AG04449 (cell line): ENCODE measurements at places on chromosomes 13 and 19.

DNA sequence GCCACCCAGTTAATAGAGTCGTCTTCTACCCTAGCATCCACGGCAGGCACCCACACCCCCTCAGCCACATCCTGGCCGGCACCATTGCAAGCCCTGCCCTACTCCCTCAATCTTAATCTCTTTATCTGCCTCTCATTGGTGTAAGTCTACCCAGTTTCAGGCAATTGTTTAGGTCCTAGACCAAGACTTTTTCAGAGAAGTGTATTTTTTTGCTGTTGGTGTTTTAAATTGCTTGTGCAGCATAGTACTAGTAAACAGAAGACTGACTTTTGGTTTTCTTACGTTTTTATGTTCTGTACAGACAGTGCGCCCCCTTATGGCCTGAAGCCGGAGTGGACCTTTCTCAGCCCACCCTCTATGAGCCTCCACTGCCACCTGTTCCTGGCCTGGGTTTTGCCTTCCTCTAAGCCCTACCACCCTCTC is 2.3 kb upstream of the LCP1 start:
- no peak for DNase-seq

- no peak for DNase-seq
These were observed 140.2 kb downstream of the VWA8 start for GRCh38 chr13:41820581-41821237.

GRCh38 chr19:41264581-41265394 is 616 bp downstream of the HNRNPUL1 start:
- DNase-seq, result no peak

DNA sequence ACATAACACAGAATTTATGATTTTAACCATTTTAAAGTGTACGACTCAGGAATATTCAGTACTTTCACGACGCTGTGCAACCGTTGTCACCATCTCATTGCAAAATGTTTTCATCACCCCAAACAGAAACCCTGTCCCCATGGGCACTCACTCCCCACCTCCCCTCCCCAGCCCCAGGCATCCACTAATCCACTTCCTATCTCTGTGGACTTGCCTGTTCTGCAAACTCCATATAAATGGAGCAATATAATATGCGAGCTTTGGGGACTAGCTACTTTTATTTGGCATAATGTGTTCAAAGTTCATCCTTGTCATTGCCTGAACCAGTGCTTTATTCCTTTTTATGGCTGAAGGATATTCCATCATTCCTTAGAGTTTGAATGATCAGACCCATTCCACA is 7.3 kb upstream of the INSR start:
- DNase-seq, result no peak

DNA sequence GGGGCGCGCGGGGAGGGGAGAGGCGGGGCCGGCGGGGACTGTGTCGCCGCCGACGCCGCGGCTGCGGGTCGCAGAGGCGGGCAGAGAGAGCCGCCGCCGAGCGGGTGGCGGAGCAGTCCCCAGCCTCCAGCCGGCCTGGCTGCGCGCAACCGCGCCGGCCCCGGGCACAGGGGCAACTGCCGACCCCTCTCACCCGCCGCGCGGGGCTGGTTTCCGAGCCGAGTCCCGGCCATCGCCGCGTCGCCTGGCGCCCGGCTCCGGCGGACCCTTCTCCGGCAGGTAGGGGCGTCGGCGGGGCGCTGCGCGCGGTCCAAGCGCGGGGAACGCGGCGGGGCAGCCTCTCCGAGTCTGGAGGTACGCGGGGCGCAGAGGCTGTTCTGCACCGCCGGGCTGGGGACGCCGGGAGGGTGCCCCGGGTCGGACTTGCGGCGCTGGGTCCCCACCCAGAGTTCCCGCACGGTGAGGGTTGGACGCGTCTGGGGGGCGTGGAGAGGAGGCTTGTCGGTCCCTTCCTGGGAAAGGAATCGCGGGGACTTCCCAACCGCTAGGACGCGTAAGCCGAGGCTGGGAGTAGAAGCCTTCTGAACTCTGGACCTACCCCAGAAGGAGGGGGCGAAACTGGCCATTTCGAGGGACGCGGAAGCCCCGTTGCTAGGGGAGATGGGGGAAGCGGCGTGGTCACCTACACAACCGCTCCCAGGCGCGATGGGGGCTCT is 133.6 kb upstream of the MYO16 start:
- no peak for DNase-seq

DNA sequence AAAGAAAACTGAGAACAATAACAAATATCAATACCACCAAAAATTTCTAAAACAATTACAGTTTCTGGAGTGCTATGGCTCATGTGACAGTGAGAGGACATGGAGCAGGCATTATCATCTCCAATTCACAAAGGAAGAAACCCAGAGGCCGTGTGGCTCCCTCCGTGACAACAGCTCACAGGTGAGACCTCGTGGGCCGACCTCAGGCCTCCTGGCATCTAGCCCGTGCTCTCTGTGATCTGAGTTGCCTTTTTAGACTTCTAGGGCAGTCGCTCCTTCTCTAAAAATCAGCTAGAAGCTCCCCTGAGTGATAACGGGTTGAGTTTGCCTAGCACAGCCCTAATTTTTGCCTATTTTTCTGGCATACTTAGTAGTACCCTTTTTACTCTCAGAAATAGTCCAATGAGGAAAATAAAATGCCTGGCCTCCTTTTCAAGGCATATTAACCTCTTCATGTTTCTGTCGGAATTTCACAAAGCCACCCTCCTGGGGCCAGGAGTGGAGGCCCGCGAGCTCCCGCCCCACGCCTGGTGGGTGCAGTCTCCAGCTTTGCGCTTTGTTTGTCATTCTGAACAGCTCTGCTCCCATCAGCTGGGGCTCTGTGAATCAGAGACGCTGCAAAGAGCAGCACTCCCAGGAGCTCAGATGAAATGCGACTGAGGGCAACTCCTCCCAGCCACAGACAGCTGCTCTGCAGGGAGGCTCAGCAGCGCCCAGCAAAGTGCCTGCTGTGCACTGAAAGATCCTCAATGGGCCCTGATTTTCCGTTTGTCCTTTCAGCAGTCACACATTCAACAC is 292.5 kb downstream of the UQCRFS1 start:
- DNase-seq, result no peak

DNA sequence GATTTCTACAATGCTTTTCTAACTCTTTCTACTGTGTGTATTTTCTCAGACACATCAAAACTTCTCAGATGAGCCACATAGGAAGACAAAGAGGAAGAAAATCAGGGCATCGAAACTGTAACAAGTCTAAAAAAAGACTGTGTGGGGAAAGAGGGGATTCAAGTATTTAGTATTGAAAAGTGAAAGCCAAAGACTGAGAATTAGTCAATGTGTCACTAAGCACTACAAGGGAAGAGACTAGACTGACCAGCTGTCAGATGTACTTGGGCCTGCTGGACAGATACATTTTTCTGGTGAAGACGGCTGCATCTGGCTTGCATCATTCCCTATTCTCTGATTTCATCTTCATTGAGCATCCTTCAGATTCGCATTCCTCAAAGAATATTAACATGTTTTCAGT is 25.4 kb downstream of the COMMD6 start:
- no peak for DNase-seq

DNA sequence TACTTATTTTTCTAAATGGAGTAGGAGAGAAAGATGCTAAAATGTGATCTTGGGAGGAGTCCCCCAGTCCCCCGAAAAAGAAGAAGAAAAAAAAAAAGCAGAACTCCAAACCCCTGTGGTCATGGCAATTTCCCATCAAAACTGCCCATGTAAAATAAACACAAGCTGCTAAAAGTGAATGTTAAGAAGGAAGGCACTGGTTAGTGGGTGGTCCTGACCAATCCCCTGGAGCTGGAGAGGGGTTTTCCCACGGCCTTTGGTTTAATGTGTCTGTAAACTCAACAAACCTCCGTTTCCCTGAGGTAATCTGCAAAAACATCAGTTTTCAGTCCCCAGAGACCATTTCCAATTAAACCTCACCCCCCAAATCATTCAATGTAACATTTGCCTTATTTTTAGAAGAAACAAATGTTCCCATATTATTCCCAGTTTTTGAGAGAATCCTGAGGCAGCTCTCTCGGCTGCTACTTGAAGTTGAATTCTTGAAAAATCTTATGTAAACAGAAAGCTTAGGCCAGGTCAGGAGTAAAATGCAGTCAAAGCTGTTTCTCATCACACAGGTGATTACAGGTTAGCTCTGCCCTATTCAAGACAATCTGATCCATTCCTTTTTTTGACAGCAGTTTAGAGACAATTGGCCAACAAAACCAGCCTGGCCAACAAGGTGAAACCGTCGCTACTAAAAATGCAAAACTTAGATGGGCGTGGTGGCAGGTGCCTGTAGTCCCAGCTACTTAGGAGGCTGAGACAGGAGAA is 17.0 kb downstream of the RAB3D start:
- DNase-seq, result no peak

- no peak for DNase-seq
These were observed 1292.4 kb upstream of the MIR17HG start for GRCh38 chr13:90055121-90055520.

GRCh38 chr19:33177417-33177979 is 16.6 kb upstream of the LRP3 start:
- no peak for DNase-seq

GRCh38 chr13:76854894-76855293 is 31.3 kb downstream of the KCTD12 start:
- no peak for DNase-seq

GRCh38 chr13:113458253-113459065 is 5.2 kb upstream of the ADPRHL1 start:
- DNase-seq, result no peak

GRCh38 chr13:46662690-46663089 is 109.7 kb downstream of the LRCH1 start:
- DNase-seq, result no peak

GRCh38 chr13:88601949-88602348 is 930.8 kb downstream of the SLITRK5 start:
- DNase-seq, result no peak

DNA sequence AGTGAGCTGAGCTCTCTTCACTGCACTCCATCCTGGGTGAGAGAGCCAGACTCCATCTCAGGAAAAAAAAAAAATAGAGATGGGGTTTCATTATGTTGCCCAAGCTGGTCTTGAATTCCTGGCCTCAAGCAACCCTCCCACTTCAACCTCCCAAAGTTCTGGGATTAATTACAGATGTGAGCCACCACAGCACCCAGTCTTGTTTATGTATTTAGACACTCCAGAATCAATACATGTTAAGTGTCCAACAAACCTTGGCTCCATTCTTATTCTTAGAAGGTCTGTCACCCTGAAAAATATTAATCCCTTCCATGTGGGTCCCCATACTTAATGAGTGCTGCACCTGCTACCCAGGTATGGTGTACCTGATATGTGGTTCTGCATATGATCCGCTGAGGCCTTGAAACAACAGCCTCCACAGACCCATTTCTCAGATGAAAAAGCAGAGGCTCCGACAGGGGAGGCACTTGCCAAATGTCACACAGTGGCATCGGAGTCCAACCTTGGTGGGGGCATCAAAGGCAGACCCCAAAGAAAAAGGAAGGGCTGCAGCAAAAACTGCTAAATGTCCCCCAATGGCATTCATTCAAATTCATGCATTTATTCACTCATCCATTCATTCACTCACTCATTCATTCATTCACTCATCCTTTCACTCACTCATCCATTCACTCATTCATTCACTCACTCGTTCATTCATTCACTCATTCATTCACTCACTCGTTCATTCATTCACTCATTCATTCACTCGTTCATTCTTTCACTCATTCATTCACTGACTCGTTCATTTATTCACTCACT is 16.7 kb downstream of the TICAM1 start:
- no peak for DNase-seq

DNA sequence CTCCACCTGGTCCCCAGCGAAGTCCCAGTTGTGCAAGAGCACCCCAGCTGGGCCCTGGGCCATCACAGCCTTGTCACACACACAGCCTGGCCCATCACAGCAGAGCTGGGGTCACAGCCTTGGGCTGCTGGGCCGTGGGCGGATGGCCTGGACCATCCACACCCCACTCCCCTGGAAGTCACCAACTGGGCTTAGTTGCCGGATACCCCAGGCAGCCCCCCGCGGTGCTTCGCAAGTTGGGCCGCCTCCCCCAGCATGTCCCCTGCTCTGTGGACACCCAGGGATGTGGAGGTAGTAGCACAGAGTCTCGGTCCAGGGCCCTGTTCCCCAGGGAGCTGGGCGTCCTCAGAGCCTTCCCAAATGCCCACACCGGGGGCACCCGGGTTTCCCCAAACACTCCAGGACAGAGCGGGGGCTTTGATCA is 4.5 kb upstream of the ZNF554 start:
- DNase-seq, result no peak

GRCh38 chr19:29658221-29658991 is 6.9 kb upstream of the PLEKHF1 start:
- no peak for DNase-seq

DNA sequence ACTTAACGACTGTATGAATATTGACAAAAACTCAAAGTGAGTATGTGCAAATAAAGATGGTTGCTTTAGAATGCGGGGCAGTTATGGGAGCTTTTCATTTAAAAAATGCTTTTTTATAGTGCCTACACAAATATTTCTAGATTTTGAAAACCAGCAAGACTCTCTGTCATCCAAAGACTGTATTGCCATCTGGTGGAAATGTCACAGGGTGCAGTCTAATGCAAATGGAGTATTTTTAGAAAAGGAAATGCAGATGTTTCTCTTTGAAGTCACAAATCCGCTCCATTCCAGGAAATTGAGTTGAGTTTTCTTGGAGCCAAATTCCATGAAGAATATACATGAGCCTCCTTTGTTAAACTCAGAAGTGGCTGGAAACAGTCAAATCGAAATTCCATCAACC is 2.3 kb upstream of the C1QTNF9B start:
- DNase-seq, result no peak

GRCh38 chr13:107590556-107590955 is 624.8 kb downstream of the LIG4 start:
- no peak for DNase-seq

DNA sequence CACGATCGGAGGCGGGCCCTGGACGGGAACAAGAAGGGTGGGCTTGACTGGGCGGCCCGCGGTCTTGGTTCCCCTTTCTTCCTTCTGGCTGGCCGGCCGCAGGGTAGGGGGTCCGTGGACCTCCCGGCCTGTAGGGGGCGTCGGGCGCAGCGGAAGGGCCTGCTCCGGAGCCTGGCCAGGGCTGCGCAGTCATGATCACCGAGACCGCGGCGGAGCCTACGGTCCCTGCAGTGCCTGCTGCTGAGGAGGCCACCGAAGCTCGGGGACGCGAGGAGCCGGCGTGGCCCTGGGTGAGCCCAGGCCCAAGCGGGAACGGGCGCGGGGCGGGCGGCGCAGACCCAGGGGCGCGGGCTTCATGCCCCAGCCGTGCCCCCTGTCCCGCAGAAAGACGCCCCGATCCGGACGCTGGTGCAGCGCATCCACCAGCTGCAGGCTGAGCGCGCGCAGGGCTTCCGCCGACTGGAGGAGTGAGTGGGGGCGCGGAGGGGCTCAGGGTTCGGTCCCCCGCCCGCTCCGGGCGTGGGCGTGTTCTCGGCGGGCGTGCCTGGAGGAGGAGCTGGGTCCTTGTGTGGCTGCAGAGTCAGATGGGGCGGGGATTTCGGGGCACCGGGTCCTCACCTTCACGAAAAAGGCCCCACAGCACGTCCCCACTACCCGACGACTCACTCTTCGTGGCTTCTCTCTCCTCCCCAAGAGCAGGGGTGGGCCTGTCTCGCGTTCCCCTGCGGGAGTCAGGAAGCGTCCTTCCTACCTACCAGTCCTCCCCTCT is at the start of gene REX1BD:
REX1BD (plus strand) TSS at position 188 of the 769 bp plus-strand sequence; CDS start at position 192, 4 bp downstream.
- DNase-seq, result no peak

GRCh38 chr13:48253849-48254248 is 20.8 kb downstream of the ITM2B start:
- no peak for DNase-seq

- DNase-seq, result no peak
These were observed 755 bp downstream of the SERTM1 start for GRCh38 chr13:36674337-36675212.
